ENCODE measurements at places on chromosomes 1 and 21.

- DNase-seq, result peak; percentile 12
Measured at GRCh38 chr1:34597877-34598514, 156.9 kb upstream of the GJB5 start.

DNA sequence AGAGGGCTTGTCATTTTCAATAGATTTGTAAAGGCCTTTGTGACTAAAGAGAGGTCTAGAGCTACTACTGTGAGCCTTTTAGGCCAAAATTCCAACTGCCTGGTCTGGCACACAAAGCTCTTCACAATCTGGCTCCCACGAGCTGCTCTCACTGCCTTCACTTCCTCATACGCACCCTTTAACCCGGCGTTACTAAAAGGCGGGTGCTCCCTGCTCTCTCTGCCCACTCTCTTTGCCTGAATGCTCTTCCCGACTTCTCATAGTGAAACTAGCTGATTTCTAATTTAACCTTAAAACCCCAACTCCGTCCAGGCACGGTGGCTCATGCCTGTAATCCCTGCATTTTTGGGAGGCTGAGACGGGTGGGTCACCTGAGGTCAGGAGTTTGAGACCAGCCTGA is 14.2 kb downstream of the BSDC1 start:
- DNase-seq, result no peak

GRCh38 chr1:103146166-103146565 is 37.8 kb upstream of the COL11A1 start:
- DNase-seq, result no peak

- no peak for DNase-seq
Measured at GRCh38 chr1:59605184-59605583, 209.6 kb upstream of the HOOK1 start.

GRCh38 chr1:156726549-156727226 is 1.6 kb upstream of the METTL25B start:
- peak; percentile 58 for DNase-seq

DNA sequence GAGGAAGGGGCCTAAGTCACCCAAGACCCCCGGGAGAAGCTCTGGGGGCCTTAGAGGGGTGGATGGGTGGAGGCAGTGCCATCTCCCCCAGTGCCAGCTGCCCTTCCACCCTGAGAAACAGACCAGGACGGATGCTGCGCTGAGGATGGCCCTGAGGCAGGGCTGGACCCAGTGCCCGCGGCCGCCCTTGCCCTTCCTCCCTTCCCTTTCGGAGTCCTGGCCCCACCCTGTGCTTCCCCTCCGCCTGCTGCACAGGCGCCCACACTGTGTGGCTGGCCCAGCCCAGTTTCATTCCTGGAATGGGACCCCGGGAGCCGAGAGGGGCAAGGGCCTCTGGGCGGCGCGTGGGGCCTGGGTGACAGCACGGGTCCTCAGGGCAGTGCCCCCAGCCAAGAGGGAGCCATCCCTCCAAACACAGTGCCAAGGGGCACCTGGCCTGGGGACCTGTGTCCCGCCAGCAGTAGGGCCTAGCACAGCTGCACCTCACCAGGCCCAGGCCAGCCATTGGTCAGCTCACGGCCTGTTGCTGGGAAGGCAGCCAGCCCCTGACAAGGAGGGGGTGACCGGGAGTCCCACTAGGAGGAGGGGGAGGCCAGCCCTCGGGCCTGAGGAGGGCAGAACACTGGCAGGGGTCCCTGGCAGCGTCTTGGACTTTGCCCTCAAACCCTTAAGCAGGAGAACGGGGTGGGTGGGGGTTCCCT is 13.4 kb upstream of the SKI start:
- no peak for DNase-seq

DNA sequence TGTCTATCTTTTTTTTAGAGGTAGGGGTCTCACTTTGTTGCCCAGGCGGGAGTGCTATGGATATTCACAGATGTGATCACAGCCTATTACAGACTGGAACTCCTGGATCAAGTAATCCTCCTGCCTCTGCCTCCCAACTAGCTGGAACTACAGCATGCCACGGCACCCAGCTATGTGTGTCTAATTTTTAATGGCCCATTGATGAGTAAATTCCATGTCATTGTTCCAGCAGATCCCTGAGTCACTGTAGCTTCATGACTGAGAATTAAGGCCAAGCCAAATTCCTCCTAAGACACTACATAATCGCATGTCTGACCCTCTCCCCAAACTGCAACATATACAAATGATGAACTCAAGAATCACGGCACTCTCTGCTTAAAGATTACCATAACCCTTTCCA is 84.2 kb upstream of the RGS2 start:
- no peak for DNase-seq

DNA sequence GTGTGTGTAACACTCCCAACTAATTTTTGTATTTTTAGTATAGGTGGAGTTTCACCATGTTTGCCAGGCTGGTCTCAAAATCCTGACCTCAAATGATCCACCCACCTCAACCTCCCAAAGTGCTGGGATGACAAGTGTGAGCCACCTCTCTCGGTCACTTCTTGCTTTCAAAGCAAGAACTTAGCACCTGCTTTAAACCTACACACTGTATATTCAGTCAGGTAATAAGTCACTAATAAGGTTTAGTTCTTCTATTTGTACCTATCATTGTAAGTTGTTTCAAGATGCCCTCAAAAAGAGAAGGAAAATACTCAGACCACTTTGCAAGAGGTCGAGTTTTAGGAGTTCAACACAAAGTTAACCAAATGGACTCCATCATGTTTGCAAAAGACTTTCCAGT is 431.3 kb downstream of the MRPL39 start:
- no peak for DNase-seq
